H1 (cell line): ENCODE measurements at places on chromosomes 12 and 14.

DNA sequence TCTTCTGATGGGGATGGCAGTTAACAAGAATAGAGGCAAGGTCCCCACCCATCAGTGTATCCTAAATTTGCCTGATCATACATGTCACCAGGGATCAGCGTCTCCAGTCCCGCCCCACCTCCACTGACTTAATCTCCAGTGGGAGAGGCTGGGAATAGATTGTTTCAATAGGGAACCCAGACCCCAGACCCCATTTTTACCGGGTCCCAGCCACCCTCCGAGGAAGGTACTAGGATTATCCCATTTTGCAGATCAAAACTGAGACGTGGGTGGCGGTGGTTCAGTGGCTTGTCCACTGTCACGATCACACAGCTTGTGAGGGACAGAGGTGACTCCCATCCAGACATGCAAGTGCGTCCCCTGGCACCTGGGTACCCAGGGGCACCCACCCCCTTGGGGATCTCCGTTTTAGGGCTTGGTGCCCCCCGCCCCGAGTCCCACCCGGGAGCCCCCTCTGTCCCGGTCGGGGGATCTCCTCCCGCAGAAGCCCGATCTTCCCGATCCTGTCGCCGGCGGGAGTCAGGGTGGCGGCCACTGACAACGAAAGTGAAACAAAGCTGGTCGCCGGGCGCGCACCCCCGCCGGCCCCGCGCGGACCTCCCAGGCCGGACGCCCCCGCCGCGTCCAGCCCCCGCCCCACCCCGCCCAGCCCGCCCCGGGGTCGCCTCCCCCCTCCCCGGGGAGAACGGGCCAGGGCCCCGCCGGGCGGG is 523 bp downstream of the WSB2 start:
- H3K27ac ChIP-seq: no peak overlapping the region
- DNase-seq: no peak
- no peaks in the 10 kb centered on the region for H3K27me3 ChIP-seq
- H3K4me1 ChIP-seq: peaks cover 7% of the 10 kb centered on the region
- H3K36me3 ChIP-seq: peaks cover 7% of the 10 kb centered on the region; the same call in 1 of the 2 replicates
- peak overlapping the region; percentile 90 for H3K4me3 ChIP-seq

- peaks cover 58% of the 10 kb centered on the region for H3K27me3 ChIP-seq
- H3K27ac ChIP-seq: no peak overlapping the region
- no peaks in the 10 kb centered on the region for H3K36me3 ChIP-seq
Observed at GRCh38 chr12:132614861-132615578, 3.6 kb upstream of the P2RX2 start.

GRCh38 chr12:50581226-50582184 is 76.7 kb downstream of the DIP2B start:
- no peak overlapping the region for H3K27ac ChIP-seq
- no peak for DNase-seq
- no peaks in the 10 kb centered on the region for H3K27me3 ChIP-seq
- H3K4me3 ChIP-seq: no peak overlapping the region

DNA sequence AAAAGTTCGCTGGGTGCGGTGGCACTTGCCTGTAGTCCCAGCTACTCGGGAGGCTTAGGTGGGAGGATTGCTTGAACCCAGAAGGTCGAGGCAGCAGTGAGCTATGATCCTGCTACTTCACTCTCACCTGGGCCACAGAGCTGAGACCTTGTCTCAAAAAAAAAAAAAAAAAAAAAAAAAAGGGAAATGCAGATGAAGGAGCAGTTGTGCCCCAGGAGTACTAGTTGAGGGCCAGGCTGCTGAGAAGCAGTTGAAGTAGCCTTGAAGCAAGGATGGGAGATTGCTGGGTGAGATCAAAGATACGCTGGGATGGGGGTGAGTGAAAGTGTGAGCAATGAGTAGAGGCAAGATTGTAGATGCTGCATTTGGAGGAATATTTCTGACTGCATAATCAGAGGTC is 93.4 kb upstream of the DNM1L start:
- H3K27me3 ChIP-seq: no peaks in the 10 kb centered on the region
- no peaks in the 10 kb centered on the region for H3K4me1 ChIP-seq
- DNase-seq: no peak
- H3K4me3 ChIP-seq: no peak overlapping the region
